ENCODE measurements at places on chromosomes 16 and 17.

GRCh38 chr17:81608605-81609004, 28.3 kb downstream of the NPLOC4 start:
- DNase-seq: no peak

DNA sequence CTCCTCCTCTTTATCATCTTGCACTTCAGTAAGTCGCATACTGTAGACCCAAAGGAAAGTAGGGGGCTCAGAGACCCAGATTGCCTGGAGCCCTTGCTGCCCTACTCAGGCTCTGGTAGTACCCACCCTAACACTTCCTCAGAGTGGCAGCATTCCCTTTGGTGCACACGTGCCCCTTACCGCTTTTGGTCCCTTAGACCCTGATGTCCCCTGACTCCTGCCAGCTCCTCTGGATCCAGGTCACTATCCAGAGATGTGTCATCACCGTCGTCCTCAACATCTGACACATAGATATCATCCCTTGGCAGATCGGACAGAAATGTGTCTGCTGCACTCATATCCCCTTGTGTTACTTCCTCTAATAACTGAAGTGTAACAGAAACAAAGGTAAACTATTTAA, 5.4 kb upstream of the PSMC5 start:
- no peak for DNase-seq

DNA sequence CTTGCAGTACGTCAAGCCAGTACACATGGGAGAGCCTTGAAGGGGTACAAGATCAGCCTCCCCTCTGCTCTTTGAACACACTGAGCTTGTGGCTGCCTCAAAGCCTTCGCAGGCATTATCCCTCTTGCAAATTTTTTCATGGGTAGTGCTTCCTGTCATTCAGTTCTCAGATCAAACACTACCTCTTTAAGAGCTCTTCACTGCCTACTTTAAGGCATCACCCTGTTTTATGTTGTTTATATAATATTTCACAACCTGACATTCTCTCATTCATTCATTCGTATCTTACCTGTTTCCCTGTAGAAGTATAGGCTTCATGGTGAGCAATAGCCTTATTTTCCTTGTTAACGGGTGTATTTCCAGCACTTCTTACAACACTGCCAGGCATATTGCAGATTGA, 269.1 kb downstream of the CDH13 start:
- no peak for DNase-seq

DNA sequence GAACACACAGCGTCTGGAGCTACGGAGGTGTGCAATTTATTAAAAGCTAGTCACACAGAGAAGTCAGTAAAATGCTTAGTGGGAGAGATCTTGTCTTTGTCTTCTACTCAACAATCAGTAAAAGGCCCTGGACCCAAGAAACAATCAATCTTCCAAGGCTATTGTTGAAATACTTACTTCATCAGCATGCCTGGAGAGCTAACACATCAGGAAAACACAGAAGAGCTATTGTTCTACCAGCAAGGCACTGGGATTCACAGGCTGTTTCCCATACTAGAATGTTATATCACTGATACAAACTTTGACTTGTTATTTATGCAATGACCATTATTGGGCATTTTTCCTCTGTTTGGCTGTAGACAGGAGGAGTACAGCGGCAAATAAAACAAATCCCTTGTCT, 247.8 kb upstream of the ERCC4 start:
- DNase-seq: no peak

GRCh38 chr17:67126983-67127382, 82.6 kb downstream of the CACNG1 start:
- DNase-seq: no peak

DNA sequence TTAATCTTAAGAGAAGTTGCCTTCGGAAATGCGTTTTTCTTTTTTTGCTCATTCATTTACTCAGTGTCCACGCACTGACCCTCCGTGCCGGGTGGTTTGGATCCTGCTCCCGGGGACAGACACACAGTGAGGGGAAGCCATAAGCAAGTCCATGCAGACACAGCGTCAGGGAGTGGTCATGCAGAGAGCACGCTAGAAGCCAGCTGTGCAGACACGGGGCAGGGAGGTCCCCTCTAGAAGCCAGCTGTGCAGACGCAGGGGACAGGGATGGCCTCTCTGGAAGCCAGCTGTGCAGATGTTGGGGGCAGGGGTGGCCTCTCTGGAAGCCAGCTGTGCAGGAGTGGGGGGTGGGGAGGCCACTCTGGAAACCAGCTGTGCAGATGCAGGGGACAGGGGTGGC, 4.8 kb downstream of the GAA start:
- no peak for DNase-seq

- no peak for DNase-seq
Observed at GRCh38 chr16:54628796-54629625, 301.7 kb upstream of the IRX5 start.

GRCh38 chr16:78436846-78437245, 337.4 kb downstream of the WWOX start:
- DNase-seq: no peak

- no peak for DNase-seq
Observed at GRCh38 chr17:70810609-70811008, 641.3 kb downstream of the KCNJ2 start.

DNA sequence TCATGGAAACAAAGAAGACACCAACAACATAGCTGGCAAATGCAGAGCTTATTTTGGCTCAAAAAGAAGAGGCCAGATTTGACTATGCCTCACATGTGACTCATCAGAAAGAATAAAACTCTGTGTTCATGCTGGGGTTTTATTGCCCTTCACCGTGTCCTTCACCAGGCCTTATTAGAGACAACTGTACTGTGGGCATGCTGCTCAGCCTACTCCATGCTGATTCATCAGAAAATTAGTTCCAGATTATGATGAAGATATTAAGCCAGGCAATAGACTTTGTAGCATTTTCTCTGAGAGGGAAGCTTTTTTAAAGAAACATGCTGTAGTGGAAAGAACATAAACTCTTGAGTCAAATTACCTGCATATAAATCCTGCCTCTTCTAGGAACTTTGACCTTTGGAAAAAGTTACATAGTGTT, 89.8 kb downstream of the CYB561 start:
- DNase-seq: no peak

DNA sequence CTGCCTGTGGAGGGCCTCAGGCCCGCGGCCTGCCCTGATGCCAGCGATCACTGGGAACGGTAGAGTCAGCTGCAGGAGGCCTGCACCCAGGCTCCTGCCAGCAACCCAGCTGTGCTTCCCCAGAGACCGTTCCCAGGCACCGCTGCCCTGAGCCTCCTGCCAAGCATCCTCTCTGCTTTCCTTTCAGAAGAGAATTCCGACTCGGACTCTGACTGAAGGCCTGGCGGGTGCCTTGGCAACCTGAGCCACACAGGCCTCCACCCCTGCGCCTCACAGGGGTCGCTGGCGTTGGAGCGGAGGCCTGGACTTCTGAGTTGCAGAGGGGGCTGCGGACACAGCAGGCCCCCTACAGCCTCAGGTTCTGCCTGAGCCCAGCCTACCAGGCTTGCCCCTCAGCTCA, 7.9 kb downstream of the CMTM3 start:
- no peak for DNase-seq

DNA sequence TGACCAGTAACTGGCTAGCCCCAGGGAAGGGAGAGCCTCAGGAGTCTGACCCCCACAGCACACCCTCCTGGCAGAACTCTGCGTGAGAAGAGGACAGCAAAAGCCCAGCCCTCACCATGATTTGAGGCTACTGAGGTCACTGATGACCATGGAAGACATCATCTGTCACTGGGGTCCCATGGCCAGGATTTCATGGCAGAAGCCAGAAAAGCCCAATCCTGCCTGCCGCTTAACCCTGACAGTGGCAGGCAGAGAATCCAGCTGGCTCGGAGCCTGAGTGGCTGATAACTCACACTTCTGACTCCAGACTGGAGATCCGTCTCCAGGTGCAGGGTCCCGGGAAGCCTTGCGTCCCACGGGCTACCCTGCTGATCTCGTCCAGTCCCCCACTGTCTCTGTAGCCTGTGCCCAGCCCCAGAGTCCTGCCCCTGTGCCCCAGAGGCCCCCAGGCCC, 17.5 kb downstream of the GRIN2C start:
- no peak for DNase-seq

DNA sequence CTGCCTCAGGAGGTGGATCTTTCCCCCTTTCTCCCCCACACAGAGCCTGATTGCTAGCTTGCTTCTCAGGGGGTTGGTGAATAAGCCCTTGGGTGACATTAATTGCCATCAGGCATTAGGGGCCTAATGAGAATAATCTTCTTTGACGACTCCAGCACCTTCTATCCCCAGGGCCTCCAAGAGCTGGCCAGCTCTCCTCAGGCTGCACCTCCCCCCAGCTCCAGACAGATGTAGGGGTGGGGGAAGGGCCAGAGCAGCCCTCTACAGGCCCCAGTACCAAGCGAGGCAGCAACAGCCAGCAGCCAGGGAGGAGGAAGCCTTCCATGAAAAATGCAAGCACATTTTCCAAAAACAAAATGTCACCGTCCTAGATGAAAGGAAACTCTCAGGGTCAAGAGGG, 1.4 kb upstream of the TMEM132E start:
- no peak for DNase-seq

DNA sequence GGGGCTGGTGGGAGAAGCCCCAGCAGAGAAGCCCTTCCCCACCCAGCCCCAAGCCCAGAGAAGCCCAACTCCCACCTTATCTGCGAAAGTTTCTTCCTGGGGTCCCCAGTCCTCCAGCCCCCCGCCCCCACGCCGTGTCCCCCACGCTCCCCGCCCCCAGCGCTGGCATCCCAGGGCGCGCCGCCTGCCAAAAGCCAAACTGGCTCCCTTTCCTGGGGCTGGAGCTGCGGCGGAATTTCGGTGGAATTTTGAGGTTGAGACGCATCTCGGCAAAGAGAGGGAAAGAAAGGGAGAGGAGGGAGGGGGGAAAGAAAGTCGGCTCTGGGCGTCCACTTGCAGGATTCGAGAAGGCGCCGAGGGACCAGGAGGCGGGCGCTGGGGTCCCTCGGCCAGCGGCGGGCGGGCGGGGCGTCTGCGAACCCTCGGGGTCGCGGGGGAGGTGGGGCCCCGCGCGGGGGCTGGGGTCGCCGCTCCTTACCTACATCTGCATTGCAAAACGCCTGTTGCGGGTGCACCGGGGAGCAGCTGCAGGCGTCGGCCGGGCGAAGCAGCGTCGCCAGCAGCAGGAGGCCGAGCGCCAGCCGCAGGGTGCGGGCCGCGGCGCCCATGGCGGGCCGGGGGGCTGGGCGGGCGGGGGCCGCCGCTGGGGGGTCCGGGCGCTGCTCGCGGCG, 571 bp downstream of the TIMP2 start:
- DNase-seq: no peak

- no peak for DNase-seq
Observed at GRCh38 chr17:1941272-1942065, 83.7 kb downstream of the RTN4RL1 start.

DNA sequence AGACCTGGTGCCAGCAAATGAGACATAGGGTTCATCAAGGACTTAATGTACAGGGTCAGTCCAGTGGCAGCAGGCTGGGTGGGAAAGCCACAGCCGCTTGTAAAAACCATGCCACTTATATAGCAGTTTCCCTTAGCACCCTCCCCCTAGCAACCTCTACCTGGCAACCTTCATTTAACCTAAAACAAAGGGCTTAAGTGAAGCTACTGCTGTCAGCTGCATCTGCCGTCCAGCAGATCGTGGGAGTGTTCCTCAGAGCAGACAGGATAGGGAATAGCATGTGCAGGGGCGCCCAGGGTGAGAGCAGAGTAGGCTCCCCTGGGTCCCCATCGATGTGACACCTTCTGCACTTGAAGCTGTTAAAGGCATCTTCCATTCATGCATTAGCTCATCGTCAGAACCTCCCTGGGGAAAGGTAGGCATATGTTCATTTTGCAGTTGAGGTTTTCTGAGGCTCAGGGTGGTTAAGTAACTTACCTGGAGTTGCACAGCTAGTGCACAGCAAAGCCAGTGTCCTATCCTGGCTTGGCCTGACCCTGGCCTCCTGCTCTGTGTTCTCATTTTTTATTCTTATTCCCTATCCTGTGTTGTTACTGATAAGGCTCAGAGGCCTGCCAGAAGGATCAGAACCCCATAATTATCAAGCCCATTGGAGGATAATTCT, 112.5 kb downstream of the SOCS1 start:
- no peak for DNase-seq

- no peak for DNase-seq
Observed at GRCh38 chr16:29962344-29962994, 590 bp downstream of the TMEM219 start.

- no peak for DNase-seq
Observed at GRCh38 chr16:73157861-73158260, 109.9 kb upstream of the ZFHX3 start.

DNA sequence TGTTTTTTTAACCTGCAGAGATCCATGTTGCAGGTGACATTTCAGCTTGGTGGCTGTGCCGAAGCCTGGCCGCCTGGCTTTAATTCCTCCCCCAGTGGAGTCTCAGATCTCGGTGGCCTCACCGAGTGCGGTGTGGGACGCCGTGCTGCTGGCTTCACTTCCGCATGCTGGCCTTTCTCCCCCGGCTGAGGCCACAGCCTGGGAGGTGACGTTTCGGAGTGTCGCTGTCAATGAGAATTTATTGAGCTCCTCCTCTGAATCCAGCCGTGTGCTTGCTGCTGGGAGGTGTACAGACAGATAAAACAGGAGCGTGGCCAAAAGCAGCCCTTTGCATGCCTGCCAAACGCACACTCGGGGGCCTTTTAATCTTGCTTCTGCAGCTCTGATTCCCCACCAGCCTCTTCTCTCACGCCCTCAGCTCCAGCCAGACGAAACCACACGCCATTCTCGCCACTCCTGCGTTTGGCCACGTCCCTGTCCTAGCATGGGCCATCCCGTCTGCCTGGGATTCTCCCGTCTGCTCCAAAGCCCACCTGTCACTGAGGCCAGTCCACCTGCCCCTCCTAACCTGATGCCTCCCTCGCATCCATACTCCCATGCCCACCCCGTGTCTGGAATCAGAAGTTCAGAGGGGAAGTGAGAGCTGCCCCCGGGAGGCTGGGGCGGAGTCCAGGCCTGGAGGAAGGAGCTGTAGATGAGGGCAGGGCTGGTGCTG, 3.6 kb downstream of the GSE1 start:
- no peak for DNase-seq

- no peak for DNase-seq
Observed at GRCh38 chr17:17603895-17604225, 12.4 kb upstream of the PEMT start.

GRCh38 chr17:16046966-16047365, 47.3 kb downstream of the TTC19 start:
- DNase-seq: no peak

DNA sequence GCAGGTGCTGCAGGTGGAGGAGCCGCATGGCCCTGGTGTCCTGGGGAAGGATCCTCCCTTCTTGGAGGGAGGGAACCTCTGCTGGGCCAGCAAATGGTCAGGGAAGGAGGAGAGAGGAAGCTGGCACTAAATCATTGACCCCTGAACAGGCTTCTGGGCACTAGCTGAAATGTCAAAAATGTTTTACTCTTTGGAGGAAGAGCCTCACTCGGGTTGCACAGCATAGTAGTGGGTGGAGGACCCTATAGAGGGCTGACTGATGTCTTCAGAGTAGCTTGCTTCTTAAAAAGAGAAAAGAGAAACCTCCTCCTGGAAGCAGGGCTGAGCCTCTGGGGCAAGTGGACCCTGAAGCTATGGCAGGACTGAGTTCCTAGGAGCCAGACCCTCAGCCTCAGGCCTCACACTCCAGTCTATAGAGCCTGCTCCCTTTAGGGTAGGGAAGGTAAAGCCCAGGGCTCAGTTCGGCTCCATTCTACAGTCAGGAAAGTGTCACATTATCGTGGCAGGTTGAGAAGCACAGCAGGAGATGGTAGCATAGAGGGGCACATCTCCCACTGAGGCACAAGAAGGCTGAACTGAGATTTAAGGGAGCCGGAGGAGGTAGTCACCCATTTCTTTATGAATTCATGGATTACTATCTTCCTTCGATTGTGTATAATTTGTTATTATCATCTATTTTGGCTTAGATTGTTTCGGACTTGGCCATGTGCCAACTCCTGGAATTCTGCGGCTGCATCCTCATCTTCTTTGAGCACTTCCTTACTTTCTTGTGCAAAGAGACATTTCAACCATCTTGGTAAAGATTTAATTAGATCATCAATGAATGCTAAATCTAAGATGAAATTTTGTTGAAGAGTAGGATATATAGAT, 7.3 kb upstream of the CUEDC1 start:
- no peak for DNase-seq
